Osteocyte (in vitro differentiated cells): ENCODE measurements at places on chromosomes 12 and 14. TPM values are rescaled to one million over a fixed set of nuclear protein-coding genes. Genes with fewer than 3 reads are reported as not detected.

DNA sequence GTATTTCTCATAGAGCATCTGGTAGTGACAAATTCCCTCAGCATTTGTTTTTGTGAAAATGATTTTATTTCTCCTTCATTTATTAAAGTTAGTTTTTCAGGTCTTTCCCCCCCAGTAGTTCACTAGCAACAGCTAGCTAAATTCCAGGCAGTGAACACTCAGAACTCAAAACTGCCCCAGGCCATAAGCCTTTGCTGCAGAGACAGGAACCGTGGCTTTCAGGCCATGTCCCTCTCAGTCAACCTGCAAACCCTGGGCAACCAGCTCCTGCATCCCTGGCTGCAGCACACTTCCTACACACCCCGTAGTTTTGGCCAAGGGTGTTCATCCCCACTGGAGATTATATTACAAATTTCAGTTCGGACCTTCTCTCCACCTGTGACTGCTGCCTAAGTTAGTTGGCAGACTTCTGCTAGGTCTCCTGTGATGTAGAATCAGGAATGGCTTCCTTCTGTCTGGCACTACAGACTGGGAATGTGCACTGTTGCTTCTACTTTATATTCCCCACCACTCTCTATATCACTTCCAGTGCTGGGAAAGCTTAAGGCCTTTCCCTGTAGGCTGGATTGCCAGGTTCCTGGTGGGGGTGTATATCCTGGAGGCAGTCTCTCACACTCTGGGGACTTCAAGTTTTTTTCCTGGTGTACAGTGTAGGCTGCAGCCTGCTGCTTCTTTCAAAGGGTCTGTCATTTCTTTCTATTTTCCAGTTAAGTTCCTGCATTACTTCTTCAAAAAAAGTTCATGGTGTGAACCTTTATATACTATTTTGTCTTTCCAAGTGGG, 924.4 kb upstream of the LRFN5 start:
- H3K27ac ChIP-seq = no peak overlapping the region
- no peak overlapping the region for H3K4me3 ChIP-seq
- DNase-seq = no peak
- H3K4me1 ChIP-seq = peaks cover 14% of the 10 kb centered on the region

POTEM gene
- total RNA-seq = not detected in 2 replicates

GRCh38 chr14:52059649-52060048, 9.2 kb downstream of the NID2 start:
- no peaks in the 10 kb centered on the region for H3K27me3 ChIP-seq
- H3K4me1 ChIP-seq = peaks cover 29% of the 10 kb centered on the region
- H3K4me3 ChIP-seq = no peak overlapping the region

- H3K27me3 ChIP-seq = no peaks in the 10 kb centered on the region
- no peak for DNase-seq
- H3K4me1 ChIP-seq = peaks cover 14% of the 10 kb centered on the region
- H3K36me3 ChIP-seq = no peaks in the 10 kb centered on the region
- H3K27ac ChIP-seq = no peak overlapping the region
- no peak overlapping the region for H3K4me3 ChIP-seq
These were observed 96.3 kb downstream of the TSPAN8 start for GRCh38 chr12:71061451-71061850.

- no peak overlapping the region for H3K27ac ChIP-seq
- peaks cover 8% of the 10 kb centered on the region for H3K4me1 ChIP-seq
- peaks cover 14% of the 10 kb centered on the region for H3K27me3 ChIP-seq
These were observed 48.5 kb upstream of the CSRP2 start for GRCh38 chr12:76927170-76927784.

CAPZA3 gene
- not detected in 2 replicates for total RNA-seq

- no peak for DNase-seq
- H3K36me3 ChIP-seq = peaks cover 1% of the 10 kb centered on the region
- H3K4me1 ChIP-seq = peaks cover 11% of the 10 kb centered on the region
These were observed 37.5 kb downstream of the ACACB start for GRCh38 chr12:109153821-109154441.

PTPRB gene
- 0.05 and 0.10 TPM in 2 replicates for total RNA-seq

DNA sequence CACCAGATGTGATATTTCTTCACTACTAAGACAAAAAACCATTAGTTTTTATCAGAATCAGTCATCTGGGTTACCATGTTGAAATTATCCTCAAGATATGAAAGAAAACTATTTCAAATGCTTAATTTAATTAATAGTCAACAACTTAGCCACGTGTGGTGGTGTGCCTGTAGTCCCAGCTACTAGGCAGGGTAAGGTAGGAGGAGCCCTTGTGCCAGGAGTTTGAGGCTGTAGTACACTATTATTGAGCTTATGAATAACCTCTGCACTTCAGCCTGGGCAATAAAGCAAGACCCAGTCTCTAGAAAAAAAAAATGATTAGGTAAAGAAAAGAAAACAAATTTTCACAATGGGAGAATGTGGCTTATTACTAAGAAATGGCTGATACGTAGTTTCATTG, 33.4 kb downstream of the MRPL42 start:
- no peaks in the 10 kb centered on the region for H3K27me3 ChIP-seq
- H3K36me3 ChIP-seq = peaks cover 19% of the 10 kb centered on the region
- no peak overlapping the region for H3K4me3 ChIP-seq
- no peak for DNase-seq
- H3K27ac ChIP-seq = no peak overlapping the region
- peaks cover 5% of the 10 kb centered on the region for H3K4me1 ChIP-seq
